ENCODE measurements at places on chromosomes 13 and 19.

DNA sequence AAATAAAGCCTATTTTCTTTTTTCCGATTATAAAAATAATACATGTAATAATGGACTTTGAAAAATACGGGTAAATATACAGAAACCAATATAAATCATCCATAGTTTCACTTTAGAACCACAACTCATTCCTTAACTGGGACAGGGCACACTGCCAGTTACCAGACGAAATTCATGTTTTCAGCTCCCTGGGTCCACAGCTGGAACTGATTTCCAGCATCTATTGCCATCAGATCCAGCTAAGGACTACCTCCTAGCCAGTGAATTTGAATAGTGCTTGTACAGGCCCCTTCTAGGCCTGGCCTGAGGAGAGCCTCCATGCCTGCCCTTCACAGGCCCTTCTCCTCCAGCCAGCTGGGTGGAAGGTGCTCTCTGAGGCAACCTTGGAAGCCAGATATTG is 30.0 kb upstream of the ATP12A start:
- no peak for DNase-seq

DNA sequence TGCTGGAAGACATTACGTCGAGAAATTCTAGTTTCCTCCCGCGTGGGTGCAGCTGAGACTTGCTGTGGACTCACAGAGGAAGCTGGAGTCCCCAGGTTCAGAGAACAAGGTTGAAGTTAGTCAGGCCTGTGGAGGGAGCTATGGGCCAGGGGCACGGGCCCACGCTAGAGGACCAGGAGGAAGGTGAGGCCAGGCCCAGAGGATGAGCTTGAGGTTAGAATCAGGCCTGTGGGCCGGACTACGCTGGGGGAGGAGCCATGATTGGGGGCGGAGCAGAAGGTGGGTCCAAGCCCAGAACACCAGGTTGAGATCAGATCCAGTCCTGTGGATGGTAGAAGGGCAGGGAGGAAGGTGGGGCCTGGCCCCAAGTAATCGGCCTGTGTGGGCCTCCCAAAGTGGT is 32.6 kb downstream of the ZNF846 start:
- DNase-seq: no peak

DNA sequence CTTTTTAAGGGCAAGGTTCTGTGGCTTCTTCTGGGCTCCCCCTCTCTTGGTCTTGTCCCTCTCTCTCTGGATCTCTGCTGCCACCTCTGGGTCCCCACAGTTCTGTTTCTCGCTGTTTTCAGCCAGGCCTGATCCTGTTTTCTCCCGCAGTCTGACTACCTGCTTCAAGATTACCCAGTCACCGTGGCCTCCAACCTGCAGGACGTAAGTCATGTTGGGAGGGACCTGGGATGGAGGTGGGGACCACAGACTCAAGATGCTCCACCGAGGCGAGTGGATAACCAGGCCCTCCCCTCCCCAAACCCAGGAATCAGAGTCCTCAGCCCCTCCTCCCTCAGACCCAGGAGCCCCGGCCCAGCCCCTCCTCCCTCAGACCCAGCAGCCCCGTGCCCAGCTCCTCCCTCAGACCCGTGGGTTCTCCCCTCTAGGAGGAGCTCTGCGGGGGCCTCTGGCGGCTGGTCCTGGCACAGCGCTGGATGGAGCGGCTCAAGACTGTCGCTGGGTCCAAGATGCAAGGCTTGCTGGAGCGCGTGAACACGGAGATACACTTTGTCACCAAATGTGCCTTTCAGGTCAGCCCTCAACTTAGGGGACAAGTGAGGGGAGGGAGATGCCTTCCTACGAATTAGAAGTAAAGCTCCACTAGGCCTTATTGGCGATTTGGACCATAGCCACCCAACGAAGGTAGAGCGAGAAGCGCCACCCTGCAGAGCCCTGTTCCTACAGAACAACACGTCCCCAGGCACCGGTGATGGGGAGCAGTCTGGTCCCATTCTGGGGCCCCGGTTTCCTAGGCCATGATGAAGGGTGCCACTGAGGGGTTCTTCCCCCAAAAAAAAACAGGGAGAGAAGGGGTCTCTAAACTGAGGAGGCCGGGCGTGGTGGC is 2.2 kb downstream of the FLT3LG start:
- DNase-seq: no peak

DNA sequence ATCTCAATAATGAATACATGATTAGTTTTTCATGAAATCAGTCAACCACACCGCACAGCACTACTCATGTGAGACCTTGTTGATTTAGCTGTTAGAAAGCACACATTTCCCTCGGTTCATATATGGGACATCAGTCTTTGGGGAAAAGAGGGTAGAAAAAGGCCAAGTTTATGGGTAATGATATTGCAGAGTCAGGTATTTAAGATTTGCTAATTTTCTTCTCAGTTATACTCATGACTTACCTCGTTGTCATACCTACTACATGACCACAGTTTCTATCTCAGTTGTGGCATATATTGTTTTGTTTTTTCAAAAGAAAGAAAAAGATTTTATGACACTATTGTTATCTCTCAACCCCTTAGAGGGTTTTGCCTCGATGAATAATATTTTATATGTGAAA is 165.6 kb downstream of the POU4F1 start:
- no peak for DNase-seq

DNA sequence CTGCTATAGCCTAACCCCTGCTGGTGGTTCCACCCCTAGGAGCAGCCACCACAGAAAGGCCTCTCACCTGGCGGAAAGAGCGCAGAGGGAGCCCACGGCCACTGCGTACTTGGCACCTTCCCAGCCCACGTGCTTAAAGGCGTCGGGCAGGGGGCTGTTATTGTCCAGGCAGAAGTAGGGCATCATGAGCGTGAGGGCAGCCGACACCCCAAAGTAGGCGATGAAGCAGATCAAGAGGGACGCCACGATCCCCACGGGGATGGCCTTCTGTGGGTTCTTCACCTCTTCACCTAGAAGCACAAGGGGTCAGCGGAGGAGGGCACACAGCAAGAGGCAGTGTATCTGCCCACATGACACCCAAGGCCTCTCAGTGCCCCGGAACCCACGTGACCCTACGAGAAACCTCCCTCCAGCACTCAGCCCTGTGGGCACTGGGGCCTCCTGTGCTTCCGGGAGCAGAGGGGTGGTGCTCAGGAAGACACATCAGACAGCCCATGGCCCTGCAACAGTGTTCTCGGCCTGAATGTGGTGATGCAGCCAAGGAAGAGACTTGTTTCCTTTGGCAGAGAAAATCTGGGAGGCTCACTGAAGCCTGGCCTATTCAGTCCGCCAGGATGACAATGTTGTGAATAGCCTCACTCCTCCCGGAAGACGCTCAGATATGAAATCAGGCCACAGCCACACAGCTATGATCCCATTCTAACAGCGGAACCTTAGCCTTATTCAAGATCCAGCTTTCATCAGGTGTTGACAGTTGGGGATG is 72.1 kb downstream of the SLC7A1 start:
- peak; percentile 96 for DNase-seq

DNA sequence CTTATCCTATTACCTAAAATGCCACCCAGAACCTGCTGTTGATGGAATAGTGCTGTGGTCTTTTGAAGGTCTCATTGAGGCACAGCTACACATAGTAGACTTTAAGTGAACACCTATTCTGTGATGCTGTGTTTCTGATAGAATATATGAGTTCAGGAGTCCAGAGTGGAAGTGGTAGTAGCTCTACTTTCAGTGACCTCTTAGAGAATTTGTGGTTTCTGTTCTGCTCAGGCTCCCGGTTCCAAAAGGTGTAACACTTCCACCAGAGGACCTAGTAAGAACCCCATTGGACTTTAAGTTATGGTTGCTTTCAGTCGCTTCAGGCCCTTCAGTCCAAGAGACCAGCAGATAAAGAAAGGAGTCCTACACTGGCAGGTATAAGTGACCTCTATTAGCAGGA is 11.4 kb upstream of the MYCBP2 start:
- DNase-seq: no peak

DNA sequence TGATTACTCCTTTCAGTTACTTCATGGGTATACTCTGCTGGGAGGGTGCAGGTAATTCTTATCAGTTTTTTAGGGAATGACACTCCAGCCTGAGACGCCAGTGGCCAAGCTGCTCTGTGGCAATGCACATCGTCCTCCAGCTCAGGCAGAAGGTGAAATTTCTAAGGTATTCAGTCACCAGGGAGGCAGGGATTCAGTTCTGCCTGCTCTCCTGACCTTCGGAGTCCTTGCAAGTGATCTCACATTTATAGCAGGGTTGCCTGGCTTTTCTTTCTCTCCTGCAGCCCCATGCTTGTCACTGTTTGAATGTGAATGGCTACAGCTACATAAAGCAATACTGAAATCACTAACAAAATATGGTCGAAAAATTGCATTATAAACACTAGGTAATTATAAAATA is 1447.5 kb downstream of the EFNB2 start:
- DNase-seq: no peak

- peak; percentile 71 for DNase-seq
Observed at GRCh38 chr19:18044825-18045304, 36.9 kb downstream of the ARRDC2 start.

DNA sequence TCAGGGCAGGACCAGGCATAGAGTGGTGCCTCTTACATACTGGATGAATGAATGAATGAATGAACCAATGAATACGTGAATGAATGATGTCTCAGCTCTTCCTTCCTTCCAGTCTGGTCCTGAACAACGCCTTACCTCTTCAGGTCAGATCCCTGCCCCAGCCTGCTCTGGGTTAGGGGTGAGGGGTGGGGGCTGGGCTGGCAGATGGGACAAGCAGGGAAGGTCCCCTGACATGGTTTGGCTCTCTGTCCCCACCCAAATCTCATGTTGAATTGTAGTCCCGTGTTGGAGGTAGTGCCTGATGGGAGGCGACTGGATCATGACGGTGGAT is 9.3 kb downstream of the DIRAS1 start:
- no peak for DNase-seq

GRCh38 chr13:99363949-99364348 is 56.8 kb upstream of the GPR183 start:
- no peak for DNase-seq

DNA sequence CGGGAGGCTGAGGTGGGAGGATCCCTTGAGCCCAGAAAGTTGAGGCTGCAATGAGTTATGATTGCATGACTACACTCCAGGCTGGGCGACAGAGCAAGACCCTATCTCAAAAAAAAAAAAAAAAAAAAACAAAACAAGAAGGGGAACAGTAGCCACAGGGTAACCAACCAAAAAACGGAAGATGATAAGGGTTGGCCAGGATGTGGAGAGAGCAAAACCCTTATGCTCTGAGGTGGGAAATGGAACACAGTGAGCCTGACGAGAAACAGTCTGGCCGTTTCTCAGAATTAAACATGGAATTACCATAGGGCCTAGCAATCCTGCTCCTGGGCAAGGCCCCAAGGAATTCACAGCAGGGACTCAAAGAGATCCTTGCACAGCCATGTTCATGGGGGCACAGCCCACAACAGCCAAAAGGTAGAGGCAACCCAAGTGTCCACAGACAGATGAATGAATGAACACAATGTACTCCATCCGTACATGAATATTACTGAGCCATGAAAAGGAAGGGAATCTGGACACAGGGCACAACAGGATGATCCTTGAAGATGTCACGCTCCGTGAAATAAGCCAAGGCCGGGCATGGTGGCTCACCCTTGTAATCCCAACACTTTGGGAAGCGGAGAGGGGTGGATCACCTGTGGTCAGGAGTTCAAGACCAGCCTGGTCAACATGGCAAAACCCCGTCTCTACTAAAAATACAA is 11.3 kb downstream of the NMRK2 start:
- DNase-seq: no peak

- no peak for DNase-seq
Observed at GRCh38 chr13:113027095-113027494, 58.1 kb downstream of the MCF2L start.

- peak; percentile 79 for DNase-seq
Observed at GRCh38 chr19:16040642-16041041, 35.7 kb upstream of the TPM4 start.

DNA sequence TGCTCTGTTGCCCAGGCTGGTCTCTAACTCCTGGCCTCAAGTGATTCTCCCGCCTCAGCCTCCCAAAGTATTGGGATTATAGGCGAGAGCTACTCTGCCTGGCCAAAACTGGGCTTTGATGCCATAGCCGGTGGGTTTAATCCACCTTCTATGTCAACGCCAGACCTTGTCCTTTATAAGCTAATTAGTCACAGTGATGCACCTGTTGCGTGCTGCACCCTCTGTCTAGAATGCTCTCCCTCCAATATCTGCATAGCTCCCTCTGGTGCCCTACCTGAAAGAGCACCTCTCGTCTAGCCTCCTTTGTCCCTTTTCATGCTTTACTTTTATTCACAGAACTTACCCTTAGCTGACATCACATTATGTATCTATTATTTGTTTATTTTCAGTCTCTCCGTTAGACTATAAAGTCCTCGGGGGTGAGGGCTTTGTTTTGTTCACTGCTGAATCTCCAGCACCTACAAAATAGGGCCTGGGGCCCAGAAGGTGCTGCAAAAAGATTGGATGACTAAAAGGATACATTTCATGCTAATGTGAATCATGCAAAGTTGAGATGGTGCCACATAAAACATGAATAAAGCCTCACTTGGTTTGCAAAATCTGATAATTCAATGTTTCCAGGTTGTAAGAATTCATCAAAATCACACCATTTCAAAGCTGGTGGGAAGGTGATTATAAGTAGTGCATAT is 148.1 kb downstream of the USP12 start:
- no peak for DNase-seq

DNA sequence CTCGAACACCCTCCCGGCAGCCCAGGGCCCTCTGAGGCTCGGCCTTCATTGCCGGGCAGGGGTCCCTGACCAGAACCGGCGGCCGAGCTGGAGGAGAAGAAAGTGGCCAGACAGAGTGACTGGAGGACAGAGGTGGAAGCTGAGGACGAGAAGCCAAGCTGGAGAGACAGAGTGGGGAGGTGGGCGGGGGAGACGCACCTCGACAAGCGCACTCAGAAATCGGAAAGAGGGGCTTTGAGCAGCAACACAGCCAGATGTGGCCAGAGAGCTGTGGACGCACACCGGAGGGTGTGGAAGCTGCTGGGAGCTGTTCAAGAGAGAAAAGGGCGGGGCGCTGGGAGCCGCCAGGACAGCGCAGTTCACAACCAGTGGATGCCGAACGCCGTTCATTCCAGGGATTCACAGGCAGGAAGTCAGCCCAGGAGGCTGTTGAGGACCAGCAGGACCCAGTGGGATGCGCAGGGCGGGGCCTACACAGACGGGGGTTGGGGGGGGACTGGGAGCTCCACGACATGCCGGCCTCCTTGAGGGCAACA is 28.2 kb upstream of the C13orf46 start:
- DNase-seq: no peak

- peak; percentile 59 for DNase-seq
Observed at GRCh38 chr13:41603917-41604316, 146.6 kb downstream of the RGCC start.

GRCh38 chr19:18765224-18765623 is 25.9 kb downstream of the COMP start:
- DNase-seq: no peak

DNA sequence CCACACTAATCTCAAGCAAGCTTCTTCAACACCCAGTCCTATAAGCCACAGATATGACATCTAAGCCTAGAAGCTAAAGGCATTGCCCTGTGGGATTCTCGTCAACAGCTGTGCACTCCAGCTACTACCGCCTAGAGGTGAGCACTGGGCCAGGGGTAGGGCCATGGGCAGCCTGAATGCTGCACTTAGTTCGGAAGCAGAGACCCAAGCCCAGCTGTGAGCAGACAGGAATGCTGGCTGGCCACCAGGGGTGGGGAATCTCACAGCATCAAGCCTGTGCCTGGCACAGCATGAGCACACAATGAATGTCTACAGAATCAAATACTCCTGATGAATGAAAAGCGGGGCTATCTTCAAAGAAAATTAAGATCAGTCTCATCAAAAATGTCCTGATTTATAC is 167.5 kb upstream of the UBL3 start:
- DNase-seq: no peak
